ENCODE measurements at places on chromosomes 16 and 17.

DNA sequence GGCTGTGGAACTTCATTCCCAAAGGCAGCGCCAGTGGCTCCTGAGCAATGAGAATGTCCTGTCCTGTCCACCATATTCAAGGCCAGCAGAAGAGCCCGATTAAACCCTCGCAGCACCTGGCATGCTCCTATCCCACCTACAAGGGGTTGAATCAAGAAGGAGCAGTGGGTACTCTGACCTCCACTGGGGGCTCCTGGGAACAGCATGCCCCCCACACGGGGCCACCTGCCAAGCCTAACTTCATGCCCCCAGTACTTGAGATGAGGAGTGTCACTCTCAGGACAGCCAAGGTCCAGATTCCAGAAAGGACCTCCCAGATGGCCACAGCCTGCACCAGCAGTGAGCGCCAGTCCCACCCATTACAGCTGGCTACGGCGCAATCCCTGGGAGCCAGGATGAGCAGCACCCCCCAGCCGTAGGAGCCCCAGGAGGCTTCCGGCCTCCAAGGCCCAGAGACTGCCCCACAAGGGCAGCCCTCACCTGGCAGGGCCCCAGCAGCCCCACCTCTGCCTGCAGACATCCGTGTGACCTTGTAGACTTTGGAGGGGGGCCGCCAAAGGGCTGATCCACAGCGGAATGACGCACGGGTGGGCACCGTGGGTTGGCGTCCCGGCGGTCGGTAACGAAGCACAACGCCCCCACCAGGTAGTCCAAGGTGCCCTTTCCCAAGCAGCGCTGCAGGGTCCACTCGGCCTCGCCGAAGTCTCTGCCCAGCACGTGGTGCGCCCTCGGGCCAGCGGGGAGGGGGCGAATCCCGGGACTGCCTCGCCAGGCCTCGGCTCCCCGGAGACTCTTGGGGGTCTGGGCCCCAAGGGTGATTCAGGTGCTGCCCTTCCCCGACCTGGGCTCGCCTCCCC, 1.0 kb upstream of the MPDU1 start:
- no peak for DNase-seq

DNA sequence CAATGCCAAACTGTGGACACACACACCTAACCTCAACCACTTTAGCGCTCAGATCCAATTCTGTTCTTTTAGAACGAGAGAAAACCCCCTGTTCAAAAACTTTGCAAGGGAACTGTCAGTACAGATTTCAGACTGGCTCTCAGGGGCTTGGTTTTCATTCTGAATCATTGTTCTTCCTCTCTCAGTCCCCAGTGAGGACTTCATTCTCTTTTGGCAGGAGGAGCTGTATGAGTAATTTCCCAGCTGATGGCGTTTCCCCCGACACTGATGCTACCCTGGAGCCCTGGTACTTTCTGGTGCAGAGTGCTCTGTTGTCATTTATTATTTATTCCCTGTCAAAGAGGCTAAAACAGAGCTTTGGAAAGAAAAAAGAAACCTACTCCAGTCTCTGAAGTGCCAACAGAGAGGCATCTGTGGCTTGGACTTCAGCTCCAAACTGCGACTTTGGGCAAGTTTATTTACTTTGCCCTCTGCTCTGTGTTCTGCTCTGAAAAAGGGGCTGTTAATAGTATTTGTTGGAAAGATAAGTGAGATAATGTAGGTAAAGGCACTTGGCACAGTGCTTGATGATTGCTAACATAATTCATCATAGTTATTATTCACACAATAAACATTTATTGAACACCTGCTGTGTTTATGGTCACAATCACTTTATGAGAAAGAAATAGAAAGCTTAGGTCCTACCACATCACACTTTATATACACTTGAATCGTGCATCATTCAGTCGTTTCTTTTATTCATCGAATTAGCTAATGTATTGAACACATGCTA, 28.3 kb downstream of the ETV4 start:
- DNase-seq = no peak

DNA sequence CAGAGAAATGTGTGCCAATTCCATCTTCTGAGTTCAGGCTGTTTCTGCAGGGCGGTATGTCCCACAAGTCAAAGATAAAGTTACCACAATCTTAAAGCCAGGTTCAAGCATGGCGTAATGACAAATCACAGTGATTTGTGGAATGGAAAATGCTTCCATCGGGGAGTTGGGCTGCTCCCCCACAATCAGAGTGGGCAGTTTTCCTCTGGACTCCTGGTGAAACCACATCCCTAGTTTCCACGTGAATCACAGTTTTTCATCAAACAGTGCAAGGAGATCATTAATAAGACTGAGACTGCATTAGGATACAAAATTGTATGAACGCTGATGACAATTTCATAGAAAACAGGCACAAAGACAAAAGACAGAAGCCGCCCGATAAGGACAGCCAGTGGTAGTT, 3.6 kb downstream of the LITAF start:
- no peak for DNase-seq

GRCh38 chr16:66304151-66304550, 62.3 kb upstream of the CDH5 start:
- DNase-seq = no peak

DNA sequence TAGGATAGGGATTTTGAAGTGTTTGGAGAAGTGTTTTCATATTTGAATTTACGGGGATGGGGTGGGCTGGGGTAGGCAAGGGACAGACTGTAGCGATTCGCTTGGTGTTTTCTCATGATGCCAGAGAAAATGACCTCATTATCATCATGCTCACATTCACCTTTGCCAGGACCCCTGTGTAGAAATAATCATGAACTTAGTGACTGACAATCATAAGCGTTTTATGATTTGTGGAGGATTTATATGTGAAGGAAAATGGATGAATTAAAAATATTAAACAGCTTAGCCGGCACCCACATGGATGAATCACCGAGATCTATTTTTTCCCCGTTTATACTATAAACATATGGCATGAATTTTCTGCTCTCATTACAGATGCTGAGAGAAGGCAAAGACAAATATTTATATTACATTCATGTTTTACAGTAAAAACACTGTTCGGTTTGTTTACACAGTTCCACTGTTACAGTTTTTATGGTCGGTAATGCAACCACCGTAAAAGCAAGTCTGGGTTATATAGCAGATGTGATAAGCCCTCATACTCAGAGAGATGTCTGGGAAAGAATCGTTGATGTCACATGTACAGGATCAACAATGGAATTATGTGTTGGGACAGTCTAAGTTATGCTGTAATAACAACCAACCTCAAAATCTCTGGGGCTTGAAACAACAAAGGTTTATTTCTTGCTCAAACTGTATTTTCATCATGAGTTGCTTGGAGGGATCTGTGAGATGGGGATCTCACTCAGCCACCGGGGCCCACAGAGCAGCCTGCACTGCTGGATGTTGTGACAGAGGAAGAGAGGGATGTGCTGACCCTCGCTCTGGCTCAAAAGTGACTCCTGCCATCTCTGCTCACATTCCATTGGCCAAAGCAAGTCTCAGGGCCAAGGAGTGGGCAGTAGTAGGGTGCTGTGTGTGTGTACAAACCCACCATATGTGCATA, 85.1 kb downstream of the WWOX start:
- no peak for DNase-seq

GRCh38 chr16:50831751-50832150, 89.9 kb downstream of the CYLD start:
- DNase-seq = no peak

DNA sequence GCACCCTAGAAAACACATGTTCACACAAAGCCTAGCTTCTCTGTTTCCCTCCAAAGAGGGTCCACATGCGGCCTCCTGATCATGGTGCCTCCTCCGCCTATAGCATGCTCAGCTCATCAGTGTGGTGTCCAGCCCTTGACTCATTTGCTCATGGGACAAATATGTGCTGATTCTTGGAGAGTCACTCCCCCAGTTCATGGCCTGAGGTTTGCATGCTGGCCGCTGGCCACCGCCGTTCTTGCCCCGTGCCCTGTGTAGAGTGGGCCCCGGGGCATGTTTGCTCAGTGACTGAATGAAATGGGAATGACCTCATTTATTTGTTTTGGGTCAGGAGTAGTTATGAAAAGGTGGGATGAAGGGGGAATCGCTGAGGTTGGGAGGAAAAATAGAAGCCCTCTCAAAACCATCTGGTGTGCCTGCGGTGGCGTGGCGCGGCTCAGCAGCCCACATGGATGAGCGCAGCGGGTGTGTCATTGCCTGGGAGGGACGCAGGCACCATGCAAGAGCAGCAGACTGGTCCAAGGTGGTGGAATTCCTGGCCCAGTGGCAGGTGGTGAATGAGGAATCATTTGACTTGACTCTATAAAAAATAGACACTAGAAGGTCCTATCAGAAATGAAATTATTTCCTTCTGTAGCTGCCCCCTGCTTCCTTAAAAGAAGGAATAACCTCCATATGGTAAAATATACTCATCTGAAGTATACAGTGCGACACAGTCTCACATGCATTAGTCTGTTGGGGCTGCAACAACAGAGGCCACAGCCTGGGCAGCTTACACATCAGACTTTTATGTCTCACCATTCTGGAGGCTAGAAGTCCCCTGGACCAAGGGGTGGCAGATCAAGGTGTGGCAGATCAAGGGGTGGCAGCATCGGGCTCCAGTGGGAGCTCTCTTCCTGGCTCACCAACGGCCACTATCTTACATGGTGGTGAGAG, 31.7 kb downstream of the CRISPLD2 start:
- no peak for DNase-seq

DNA sequence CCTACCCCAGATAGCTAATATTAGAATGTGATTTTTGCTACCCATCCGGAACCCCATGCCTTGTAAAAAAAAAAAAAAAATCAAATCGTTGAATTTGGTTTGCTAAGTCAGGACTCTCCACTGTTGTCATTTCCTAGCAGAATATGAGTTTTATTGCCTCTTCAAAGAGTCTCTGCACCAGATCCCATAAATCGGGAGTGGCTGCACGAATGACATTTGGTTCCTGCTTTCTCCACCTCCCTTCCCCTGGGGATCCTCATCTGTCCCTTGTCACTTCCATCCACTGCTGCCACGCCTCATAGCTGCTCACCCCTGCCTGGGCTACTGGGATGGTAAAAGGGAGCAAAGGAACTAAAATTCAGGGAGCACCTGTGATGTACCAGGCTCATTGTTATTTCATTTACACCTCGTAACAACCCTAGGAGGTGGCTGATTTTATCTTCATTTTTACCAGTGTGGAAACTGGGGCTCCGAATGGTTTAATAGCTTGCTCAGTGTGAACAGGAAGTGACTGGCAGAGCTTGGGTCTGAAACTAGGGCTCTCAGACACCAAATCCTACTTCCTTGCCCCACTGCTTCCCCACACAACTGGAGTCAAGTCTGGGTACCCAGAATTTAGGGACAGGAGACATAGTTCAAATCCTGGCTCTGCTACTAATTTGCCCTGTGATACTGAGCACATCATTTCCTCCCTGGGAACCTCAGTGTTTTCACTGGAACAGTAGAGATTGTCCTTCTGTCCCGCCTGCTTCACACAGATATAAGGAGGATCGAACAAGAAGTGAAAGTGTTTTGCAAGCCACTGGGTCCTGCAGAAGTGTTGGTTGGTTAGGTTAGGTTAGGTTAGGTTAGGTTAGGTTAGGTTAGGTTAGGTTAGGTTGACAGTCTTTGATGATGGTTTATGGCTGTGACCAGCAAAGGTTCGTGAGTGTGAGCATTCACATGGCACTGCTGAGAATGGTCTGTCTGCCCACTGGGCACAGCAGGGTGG, 585 bp upstream of the KRT36 start:
- no peak for DNase-seq

- DNase-seq = no peak
Measured at GRCh38 chr17:65514082-65514481, 47.4 kb downstream of the AXIN2 start.

DNA sequence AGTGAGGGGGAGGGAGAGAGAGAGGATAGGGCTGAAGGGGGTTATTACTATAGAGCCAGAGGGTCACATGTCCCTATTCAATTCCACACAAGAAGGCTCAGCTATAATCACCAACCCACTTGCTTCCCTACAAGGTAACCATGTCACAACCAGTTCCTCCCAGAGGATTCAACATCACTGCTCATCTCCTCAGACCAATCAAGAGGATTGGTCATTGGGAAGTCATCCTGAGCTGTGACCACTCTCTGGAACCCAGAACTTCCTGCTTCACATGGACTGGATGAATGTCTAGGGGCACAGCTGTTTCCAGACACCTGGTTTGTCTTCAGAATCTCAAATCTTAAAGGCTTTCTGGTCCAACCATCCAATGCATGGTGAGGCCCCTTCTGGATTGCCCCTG, 154.9 kb upstream of the SDK2 start:
- DNase-seq = no peak

- DNase-seq = no peak
Measured at GRCh38 chr16:80962879-80963278, 43.8 kb downstream of the CMC2 start.

DNA sequence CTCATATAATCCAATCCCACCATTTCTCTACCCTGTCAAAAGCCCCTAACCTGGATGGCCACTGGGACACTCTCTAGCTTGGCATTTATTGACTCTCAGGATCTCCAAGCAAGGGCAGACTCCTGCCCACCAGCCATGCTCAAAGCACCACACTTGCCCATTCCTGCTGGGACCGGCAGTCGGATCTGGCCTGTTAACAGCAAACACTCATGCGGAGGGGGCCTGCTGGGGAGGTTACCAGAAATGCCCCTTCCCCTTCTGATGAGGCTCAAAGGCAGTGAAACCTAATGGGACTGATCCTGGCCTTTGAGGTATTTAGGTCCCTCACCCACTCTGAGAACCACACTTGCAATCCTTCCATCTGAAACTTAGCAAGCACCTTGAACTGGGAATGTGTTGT, 6.5 kb upstream of the CCL1 start:
- DNase-seq = no peak

- no peak for DNase-seq
Measured at GRCh38 chr17:33145941-33146340, 147.2 kb downstream of the ASIC2 start.

DNA sequence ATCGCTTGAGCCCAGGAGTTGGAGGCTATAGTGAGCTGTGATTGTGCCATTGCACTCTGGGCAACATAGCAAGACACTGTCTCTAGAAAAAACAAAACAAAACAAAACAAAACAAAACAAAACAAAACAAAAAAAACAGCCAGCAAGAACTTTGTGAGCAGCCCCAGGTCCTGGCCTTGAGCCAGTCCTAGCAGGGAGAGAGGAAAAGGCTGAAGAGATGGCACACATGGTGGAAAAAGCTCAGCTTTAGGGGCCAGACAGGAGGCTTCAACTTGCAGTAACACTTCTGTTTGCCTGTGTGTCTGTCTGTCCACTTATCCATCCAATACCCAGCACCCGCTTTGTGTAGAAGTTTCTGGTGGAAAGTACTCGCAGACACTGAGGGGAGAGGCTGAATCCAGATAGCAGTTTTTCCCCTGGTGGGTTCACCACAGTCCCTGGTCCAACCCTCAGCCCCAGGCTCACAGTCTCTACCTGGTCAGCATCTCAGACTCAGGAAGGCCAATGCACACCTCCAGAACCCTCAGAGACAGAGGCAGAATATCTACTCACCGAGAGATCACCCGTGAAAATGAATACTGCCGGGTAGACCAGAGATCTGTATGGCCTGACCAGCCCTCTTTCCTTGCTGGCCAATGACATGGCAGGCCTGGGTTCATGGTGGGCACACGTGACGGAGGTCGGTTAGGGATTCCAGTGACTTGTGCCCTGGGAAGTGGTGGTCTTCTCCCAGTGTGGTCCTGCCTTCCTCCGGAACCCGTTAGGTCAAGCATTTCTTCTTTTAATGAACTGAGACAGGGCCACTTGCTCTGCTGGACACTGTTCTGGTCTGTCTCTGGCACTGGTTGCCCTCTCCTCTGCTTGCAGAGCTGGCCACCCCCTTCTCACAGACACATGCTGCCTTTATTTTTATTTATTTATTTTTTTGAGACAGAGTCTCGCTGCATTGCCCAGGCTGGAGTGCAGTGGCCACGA, 79.5 kb upstream of the DNAJA2 start:
- DNase-seq = no peak

GRCh38 chr17:55660178-55660886, 62.3 kb downstream of the TMEM100 start:
- DNase-seq = no peak
